ENCODE measurements at places on chromosomes 7 and 10. TPM values are rescaled to one million over a fixed set of nuclear protein-coding genes. Genes with fewer than 3 reads are reported as not detected.

GRCh38 chr10:69842020-69842419, 40.3 kb downstream of the COL13A1 start:
- no peak for DNase-seq

DNA sequence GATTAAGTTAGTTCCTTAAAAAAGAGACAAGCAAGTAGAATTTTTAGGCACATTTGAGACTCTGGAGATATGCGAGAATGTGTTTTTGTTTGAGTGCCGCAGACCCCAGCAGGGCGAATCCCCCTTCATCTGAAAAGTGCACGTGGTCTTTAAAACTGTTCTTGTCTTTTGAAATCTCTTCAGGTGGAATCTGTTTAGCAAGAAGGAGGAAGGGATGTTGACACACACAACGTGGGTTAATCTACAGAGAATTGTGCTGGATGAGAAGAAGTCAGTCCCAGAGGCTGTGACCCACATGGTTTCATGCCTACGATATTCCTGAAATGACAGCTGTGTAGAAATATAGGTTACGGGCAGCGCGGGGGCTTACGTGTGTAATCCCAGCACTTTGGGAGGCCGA, 27.1 kb upstream of the ZFAND2A start:
- DNase-seq, result no peak

- no peak for DNase-seq
Observed at GRCh38 chr10:32985341-32985764, 27.3 kb upstream of the ITGB1 start.

GRCh38 chr10:92419740-92420545, 129.0 kb downstream of the MARCHF5 start:
- DNase-seq, result no peak

GRCh38 chr7:150927157-150927955, 50.8 kb downstream of the KCNH2 start:
- DNase-seq, result no peak

DNA sequence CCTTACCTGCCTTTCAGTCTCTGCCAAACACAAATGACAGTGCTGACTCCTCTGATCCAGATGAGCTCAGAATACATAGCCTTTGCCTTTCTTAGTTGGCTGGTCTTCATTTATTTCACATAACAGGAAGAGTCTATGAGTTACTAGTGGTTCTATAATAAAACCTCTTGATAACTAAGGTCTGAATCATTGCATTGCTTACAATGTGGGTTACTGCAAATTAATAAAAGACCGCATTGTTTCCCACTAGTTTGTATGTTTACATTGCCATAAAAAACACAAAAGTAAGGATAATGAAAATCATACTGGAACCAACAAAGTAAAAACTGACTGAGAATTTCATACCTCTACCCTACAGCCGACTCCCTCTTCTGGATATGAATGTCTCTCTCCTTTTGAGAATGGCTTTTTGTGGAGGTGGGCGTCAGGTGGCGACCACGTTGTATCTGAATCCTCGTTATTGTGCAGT, 62.0 kb upstream of the AKR1E2 start:
- DNase-seq, result no peak

- DNase-seq, result no peak
Observed at GRCh38 chr10:98339799-98340198, 71.8 kb upstream of the LOXL4 start.

DNA sequence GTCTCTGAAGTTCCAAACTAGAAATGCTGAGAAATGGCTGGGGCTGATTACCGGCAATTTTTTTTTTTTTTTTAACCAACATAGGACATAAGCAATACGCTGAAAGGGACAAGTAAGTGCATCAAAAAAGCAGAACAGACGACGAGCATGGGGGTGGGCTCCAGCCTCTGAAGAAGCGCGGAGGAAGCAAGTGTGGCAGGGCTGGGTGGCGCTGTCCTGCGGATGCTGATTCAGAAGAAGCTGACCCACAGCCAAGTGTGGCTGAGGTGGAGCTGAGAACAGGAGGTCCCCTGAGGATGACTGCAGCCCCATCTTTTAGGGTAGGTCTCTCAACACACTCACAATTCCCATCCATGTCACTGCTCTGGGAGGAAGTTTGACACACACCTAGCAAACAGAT, 65.6 kb downstream of the CTBP2 start:
- DNase-seq, result no peak

The RADIL gene
- total RNA-seq, result 4.9 TPM

- no peak for DNase-seq
Observed at GRCh38 chr10:100508691-100509150, 10.9 kb downstream of the SEC31B start.

DNA sequence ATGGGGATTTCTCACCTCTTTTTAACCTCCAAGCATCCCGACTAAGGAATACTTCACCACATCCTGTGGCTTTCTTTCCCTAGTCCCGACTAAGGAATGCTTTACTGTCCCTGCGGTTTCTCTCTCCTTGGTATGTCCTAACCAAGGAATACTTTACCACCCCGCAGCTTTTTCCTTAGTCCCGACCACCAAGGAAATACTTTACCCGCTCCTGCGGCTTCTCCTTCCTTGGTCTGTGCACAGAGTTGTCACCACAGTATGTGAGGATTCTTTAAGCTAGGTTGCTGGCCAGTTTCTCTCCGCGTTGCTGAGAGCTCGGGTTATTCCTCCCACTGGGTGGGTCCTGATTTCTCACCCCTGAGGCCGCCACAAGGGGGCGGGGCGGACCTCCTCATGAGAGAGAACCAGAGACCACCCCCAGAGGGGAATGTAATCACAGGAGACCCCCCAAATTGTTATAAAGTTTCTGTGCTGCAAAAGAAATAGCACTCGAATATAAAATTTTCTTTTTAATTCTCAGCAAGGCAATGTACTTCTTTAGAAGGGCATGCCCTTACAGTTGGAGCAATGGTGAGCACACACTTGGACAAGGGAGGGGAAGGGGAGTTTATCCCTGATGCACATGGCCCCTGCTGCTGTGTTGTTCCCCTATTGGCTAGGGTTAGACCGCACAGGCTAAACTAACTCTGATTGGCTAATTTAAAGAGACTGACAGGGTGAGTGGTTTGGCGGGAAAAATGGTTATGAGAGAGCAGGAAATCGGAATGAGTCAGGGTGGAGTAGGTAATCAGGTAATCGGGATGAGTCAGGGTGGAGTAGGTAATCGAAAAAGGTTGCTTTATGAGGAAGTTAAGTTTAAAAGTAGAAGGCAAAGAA, 12.8 kb downstream of the SUGCT start:
- DNase-seq, result no peak

GRCh38 chr10:132413226-132414205, 16.5 kb downstream of the PWWP2B start:
- DNase-seq, result no peak

- DNase-seq, result no peak
Observed at GRCh38 chr10:98235846-98236245, 32.1 kb downstream of the LOXL4 start.

DNA sequence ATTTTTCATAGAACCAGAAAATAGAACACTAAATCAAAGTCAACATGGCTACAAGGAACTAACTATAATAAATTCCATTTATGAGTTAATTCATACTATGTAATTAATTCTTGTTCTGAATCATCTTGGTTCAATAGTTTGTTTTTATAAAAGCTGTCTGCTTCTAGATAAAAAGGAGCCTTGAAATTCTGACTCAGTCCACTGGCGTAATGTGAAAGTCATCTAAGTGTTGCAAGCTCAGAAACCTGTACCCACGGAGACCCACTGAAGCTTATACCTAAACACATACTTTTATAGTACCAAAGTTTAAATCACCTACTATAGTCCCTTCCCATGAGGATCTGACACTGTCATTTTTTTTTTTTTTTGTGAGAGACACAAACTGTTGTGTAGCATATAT, 489.4 kb downstream of the SEMA3D start:
- no peak for DNase-seq

DNA sequence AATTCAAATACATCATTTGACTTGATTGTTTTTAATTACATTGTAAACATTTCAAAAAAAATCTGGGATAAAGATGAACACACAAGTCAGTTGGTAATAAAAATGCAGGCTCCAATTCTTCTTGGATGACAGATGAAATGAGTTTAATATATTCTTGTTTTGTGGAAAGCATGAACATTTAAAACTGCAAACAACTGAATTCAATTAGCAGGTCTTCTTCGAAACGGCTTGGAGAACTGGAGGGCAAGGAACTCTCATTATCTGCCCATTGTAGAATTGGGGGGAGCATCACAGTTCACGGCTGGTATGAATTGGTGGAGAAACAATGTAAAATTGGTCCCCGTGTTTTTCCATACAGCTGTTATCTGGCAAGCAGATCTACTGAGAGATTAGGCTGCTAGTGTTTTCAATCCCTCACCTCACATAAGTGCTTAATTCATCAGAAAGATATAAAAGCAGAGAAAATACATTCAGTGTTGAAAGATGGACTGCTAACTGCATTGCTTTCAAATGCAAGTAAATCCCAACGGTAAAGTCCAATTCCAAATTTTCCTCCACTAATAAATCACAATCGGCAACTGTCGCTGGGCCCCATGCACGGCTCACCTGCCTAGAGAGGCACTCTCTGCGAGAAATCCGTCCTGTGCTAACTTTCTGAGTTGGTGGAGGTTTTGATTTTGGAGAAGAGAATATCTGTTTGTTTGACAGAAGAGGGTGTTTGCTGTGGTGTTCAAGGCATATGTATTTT, 199.5 kb downstream of the ZNF438 start:
- DNase-seq, result no peak

- peak; percentile 75 for DNase-seq
Observed at GRCh38 chr7:108146070-108146842, 16.1 kb upstream of the LAMB4 start.

DNA sequence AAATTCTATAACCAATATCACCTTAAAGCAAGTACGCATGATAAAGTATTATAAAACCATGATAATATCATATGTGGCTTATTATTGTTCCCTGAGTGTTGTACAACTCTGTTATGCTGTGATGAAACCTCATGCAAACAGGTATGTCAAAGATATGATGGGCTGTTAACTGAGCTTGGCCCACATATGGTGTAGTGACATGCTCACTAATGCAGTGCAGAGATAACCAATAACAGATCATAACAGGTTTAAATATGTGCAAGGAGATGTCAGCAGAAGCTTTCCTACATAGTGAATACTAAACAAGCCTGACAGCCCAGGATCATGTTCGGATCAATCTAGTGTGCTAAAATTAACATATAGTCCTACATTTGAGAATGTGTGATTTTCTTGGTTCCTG, 9.6 kb downstream of the CFTR start:
- no peak for DNase-seq

- DNase-seq, result no peak
Observed at GRCh38 chr7:50865450-50865849, 82.8 kb upstream of the GRB10 start.

The MAGI2 gene
- 37.4 TPM for total RNA-seq

The DGKI gene
- total RNA-seq, result 13.3 TPM

DNA sequence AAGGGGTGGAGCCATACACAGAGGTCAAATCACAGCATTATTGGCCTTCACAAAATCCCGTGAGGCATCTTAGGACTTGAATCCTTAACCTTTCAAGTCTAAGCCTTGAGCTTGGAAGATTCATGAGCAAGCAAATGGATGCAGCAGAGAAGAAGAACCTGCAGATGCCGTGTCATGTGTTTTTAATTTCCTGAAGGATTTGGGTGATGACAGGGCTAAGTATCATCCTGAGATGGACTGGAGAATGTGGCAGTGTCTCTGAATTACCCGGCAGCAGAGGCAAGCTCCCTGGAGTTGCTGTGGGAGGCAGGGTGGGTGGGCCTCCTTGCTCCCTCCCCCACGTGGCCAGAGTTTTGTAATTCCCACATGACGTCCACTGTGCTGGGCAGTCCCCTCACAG, 50.8 kb downstream of the GCC1 start:
- DNase-seq, result no peak

The PSD gene
- total RNA-seq, result 38.4 TPM

DNA sequence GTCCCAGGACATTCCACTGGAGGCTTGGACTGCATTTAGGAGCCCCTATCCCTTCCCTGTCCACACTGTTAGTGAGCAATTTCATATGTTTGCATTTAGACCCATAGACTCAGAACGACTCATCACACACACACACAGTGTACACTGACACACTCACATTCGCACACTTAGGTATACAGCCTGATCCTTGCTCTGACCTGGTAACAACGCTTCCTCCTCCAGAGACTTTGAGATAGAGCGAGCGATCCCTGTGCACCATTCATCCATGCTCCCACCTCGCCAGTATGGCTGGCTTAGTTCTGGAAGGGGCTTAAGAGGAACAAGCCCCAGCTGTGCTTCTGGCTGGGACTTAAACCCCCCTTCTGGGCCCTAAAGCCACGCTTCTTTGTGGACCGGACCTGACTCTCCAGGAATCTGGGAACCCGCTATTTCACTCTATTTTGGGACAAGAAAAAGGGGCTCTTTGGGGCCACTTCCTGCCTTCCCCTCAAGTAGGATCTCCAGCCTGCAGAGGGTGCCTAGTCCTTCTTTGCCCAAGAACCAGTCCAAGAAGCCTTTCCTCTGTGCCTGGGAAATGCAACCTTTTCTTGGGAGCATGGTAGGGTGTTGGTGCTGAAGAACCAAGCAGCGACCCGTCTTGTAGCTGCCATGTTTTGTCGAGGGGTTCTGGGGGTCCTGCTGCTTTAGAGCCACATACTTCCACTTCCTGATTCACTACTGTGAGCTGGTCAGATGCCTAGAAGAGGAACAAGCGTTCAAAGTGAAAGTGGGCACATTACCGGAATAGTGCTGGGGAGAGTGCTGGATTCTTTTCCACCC, 1.1 kb upstream of the HOXA13 start:
- no peak for DNase-seq

The GRID2IP gene
- 0.32 TPM for total RNA-seq

DNA sequence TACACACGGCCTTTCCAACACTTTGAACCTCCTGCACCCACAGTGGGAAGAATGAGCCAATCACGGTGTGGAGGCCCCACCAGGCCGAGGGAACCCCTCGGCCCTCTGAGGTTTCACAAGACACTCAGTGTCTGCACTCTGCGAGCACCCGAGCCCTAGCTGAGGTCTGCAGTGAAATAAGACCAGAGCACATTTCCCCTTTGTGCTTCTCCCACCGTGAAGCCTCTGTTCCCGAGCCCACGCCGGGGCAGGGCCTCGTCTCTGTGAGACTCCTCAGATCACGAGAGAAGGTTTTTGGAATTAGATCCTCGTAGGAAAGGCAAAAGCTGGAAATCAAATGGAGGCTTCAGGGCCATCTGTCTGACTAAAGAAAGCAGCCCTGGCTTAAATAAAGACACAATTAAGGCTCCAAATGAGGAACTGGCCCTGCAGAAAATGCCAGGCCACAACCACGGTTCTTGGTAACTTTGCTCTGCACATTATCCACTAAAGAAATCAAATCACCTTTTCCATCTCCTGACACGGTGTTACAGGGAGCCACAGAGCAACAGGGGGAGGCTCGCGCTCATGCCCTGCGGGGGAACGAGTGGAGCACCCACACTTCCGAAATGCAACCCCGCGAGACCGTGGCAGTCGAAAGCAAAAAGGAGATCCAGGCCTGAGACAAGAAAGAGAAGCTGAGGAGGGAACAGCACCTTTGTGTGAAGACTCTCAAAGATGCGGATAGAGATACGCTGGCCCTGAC, 43.7 kb downstream of the FAM53B start:
- DNase-seq, result no peak

DNA sequence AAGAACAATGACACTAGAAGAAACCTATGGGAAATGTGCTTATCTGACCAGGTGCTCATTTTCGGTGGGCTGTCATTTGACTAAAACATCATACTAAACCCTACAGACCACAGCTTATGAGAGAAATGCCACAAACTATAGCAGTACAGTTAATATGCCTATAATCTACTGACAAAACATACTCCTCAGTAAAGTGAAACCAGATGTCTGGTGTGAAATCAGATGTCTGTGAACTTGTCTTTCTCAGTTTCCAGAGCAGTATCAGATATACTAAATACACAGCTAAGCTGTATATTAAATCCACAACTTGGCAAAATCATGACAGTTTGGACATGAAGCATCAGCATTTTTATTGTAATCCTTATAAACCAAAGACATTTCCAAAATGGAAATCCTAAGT, 3.3 kb downstream of the IMMP2L start:
- no peak for DNase-seq
